ENCODE measurements at places on chromosomes 6 and 20.
A peak's percentile ranks its signal among the peaks of the same experiment; 100 is the strongest.

GRCh38 chr20:59163631-59164530 is at the start of gene ZNF831:
ZNF831 (plus strand) TSS chr20:59163821; CDS start chr20:59191020, 27,199 bp downstream.
- no peak for DNase-seq

- DNase-seq, result no peak
Observed at GRCh38 chr6:14540810-14541540, 423.4 kb downstream of the CD83 start.

DNA sequence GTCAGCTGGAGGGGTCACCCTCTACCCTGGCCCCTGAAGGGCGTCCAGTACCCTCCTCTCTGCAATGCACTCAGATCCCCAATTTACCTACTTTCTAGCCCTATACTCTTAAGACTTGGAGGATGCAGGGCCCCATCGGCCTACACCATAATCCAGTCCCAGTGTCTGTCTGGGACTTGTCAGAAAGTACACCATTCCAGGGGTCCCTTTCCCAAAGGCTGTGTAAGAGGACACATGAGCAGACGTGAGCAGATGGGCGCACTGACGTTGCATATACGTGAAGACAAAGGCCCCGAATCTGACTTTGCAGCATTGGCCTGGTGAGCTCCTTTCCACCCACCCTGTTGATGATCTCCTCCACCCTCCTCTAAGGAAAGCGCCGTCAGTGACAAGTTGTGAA is 20.9 kb upstream of the SMOC2 start:
- DNase-seq, result no peak

- peak; percentile 41 for DNase-seq
Observed at GRCh38 chr6:42511803-42512422, 51.9 kb upstream of the UBR2 start.

- no peak for DNase-seq
Observed at GRCh38 chr6:135438907-135439535, 58.5 kb downstream of the AHI1 start.

DNA sequence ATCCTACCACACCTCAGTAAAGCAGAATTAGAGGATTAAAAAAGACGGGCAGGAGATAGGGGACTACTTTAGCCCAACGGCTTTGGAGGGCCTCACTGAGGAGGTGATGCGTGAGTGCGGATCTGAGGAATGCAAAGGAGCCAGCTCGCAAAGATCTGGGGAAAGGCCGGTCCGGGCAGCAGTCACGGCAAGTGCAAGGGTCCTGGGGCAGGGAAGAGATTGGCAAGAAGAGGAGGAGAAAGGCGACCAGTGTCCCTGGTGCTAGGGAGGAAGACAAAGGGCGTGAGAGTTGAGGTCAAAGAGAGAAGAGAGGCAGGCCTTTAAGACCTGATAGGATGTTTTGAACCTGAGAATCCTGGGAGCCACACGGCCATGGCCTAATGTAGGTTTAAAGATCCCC is 86.8 kb downstream of the KCNB1 start:
- no peak for DNase-seq

- no peak for DNase-seq
Observed at GRCh38 chr6:134182528-134182927, 130.1 kb upstream of the SLC2A12 start.

- no peak for DNase-seq
Observed at GRCh38 chr6:17870300-17871188, 116.9 kb downstream of the KIF13A start.

DNA sequence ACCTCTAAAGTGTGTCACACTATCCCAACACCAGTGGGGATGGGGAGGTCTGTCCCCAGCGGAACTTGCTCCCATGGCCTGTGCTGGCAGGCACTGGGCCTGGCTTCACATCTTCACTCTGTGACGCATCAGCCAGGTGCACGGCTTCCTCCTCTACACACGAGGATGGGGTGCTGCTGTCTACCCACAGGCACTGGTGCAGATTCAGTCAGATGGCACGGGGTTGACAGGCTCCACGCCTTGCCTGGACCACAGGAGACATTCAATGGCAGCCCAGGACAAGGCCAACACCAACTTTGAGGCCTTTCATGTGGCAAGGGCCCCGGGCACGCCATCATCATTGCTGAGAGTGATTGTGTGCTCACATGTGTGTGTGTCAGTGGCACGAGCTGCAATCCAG is 92.4 kb downstream of the TMEM242 start:
- DNase-seq, result no peak

DNA sequence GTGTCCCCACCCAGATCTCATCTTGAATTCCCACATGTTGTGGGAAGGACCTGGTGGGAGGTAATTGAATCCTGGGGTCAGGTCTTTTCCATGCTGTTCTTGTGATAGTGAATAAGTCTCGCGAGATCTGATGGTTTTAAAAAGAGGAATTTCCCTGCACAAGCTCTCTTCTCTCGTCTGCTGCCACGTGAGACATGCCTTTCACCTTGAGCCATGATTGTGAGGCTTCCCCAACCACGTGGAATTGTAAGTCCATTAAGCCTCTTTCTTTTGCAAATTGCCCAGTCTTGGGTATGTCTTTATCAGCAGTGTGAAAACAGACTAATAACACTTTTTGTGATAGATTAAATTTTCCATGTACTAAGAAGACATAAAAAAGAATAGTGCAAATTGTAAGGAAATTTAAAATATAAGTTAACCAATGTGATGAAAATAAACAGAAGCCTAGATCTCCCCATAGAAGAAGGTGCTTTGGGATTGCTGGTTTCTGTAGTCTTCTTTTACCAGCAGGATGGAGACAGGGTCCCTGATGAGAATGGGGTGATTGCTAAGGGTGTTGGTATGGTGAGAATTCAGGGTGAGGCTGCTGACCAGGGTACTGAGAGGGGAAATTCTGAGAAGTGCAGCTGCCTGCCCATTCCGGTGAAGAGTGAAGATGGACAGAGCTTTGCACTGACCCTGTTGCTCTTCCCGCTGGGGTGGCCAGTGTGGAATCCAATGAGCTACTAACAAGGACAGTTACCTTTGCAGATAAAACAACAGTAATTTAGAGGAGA is 50.7 kb downstream of the BMP2 start:
- no peak for DNase-seq

GRCh38 chr6:36547646-36548400 is 544 bp upstream of the STK38 start:
- DNase-seq, result no peak

- DNase-seq, result peak; percentile 27
Observed at GRCh38 chr6:6793388-6794250, 205.1 kb downstream of the LY86 start.

DNA sequence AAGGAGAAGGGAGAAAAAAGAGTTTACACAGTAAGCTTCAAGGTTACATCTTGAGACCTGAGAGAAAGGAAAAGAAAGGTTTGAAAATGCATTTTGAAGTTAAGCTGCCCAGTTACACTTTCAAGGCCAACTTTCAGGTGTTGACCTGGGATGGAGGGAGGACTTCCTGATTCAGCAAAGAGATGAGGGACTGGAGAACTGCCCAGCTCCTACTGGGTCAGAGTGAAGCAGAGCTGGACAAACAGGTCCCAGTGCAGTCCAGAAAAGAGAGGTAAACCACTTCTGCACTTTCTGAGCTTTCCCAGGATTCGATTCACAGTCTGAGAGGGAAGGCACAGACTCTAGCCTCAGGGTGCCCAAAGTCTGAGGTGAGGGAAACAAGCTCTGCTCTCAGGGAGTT is 6.0 kb upstream of the TJAP1 start:
- peak; percentile 58 for DNase-seq

DNA sequence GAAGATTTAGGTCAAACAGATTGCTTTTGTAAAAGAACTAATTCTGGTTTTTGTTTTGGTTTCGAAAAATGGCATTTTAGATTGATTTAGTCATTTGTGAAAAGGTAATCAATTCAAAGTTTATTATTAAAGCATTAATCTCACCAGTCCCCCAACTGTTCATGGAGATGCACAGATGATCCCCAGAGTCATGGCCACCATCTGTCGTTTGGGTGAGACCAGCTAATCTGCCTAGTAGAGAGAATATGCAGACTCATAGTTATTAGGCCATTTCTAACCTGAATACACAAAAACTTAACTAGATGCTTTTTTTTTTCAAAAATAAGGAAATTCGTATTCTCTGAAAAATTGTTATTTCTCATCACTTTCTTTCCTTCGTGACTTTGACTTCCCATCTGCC is 58.1 kb downstream of the C6orf58 start:
- no peak for DNase-seq

- no peak for DNase-seq
Observed at GRCh38 chr6:49743429-49743828, 759 bp downstream of the CRISP3 start.

DNA sequence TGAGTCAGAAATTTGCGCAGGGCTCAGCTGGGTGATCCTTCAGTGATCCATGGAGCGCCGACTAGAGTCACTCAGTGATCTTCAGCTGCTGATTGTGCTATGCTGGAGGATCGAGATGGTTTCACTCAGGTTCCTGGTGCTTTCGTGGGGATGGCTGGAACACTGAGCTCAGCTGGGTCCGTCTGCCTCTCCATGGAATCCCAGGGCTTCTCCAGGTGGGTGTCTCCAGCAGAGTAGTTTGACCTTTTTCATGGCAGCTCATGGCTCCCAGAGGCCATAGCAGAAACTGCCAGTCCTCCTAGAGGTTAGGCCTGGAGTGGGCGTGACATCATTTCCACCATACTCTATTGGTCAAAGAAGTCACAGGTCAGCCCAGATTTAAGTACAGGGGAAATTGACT is 88.8 kb upstream of the SIRPA start:
- DNase-seq, result no peak

GRCh38 chr6:20024978-20025377 is 187.3 kb downstream of the MBOAT1 start:
- no peak for DNase-seq

DNA sequence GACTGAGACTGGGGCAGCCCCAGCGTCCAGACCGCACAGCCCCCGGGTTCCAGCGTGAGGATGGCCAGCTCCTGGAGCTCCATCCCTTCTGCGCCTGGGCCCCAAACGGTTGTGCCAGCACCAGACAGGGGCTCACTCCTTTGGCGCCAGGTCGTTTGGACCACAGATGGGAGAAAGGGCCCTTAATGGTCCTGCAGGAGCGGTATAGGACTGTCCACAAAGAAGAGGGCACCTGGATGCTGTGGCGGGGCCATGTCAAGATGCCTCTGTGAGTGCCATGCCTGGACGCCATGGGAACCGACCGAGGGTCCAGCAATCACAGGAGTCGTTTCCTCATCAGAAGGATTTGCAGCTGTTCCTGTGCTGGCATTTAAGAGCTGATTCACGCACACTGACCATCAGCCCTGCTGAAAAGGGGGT is 82.7 kb downstream of the DLL1 start:
- no peak for DNase-seq

GRCh38 chr6:125904871-125905270 is 51.7 kb upstream of the HINT3 start:
- no peak for DNase-seq

DNA sequence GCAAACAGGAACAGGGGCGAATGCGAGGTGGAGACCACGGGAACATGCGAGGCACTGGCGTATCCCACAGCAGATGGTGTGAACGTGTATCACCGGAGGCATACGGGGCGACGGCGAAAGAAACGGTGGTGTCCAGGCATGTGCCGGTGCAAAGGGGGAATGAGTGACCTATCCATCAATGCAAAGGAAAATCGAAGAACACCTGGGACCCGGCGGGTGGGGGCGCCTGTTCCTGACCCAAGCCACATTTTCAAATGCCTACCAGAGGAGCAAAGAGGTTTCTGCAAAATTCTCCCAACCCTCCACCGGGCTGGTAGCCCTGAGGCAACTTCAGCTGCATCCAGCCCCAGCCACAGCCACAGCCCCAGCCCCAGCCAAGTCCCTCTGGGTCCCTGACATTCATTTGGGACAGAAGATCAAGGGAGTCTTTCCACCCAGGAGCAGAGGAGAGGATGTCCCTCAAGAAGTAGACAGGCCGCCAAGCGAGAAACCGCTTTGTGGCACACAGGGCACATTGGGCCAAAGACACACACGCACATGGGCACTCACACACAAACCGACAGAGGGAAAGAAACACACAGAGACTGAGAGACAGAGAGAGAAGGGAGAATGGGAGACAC is 164.0 kb upstream of the ZNF337 start:
- DNase-seq, result no peak

DNA sequence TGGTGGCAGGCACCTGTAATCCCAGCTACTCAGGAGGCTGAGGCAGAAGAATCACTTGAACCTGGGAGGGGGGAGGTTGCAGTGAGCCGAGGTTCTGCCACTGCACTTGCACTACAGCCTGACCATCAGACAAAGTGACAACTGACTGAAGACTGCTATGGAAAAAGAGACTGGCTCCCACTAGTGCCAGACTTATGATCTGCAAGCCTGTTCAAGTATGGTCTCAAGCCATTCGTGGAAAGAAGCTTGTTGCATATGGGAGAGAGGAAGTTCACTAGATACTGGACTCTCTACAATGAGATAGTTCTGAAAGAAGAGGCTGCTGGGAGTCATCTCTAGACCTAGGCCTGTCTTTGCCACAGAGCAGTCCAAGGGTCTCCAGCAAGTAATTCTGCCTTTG is 26.7 kb downstream of the MDN1 start:
- peak; percentile 71 for DNase-seq

DNA sequence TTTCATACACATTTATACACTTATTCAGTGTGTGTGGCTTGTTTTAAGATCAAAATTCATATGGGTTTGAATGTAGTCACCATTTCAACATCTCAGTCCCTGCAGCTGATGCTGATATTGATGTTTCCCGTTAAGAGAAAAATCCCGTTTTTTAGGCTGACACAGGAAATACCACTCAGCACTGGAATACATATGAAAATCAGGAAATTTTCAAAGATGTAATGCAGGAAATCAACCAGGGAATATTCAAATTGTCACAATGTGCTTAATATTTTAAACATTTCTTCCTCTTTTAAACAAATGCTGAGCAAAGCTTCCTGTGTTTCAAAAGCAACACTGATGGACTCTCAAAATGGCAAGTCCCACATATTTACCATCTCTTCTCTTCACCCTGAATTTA is 94.5 kb upstream of the MARCKS start:
- no peak for DNase-seq

DNA sequence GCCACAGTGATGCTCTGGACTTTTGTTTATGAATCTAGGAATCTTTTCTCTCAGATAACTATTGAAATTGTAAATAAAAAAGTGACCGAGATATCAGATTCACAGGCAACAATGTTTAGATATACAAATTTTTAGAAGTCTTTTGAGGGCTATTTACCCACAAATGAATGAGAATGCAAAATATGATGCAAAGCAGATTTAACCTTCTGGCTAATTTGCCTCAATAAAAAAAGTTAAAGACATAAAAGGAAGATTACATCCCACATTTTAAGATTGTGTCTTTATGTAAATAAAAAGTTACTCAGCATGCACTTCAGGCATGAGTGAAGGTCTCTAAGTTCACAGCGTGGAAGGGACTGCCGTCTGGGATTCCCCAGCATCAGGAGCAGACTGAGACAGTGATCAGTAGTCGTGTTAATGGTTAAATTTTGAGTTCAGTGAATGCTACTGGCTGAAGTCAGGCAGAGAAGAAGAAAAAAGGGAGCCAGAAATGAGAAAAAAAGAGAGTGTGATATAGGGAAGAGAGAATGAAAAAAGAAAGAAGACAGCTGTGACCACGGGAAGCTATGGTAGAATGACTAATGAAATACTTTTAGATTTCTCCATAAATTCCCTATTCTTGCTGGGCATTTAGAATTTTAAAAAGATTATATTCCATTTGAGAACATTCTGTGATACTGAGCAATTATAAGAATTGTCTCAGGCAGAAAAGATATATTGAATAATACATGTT is 93.6 kb downstream of the MYB start:
- DNase-seq, result no peak

GRCh38 chr6:116511424-116512110 is at the start of gene CALHM5:
CALHM5 (plus strand) TSS chr6:116511639; CDS start chr6:116511697, 58 bp downstream.
- peak; percentile 65 for DNase-seq

GRCh38 chr20:48957533-48957932 is 36.0 kb downstream of the ARFGEF2 start:
- no peak for DNase-seq

Data from trophoblast cell (in vitro differentiated cells and primary cell).